ENCODE measurements at places on chromosomes 2 and 18.

DNA sequence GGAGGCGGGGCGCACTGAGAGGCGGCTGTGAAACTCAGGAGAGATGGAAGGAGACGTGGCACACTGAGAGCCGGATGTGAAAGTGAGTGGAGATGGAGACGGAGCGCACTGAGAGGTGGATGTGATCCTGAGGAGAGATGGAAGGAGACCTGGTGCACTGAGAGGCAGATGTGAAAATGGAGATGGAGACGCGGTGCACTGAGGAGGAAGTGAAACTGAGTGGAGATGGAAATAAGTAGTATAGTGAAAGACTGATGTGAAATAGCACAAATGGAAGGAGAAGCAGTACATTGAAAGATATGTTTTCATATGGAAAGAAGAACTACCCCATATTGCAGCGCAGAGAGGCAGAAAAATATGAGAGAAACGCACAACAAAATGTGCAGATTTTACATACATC, 281.6 kb upstream of the RGPD4 start:
- DNase-seq: no peak

DNA sequence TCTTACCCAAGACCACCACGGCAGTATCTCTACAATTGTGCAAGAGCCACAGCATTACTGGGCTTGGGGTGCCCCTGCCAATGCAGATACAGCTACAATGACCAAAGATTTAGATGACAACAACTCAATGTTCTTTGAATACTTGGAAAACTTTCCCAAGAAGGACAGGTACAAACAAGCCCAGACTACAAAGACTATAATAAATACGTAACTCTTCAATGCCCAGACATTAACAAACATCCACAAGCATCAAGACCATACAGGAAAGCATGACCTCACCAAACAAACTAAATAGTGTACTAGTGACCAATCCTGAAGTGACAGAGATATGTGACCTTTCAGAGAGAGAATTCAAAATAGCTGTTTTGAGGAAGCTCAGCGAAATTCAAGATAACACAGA, 62.8 kb downstream of the ICA1L start:
- DNase-seq: no peak

GRCh38 chr2:58638256-58638805, 397.2 kb upstream of the FANCL start:
- no peak for DNase-seq

DNA sequence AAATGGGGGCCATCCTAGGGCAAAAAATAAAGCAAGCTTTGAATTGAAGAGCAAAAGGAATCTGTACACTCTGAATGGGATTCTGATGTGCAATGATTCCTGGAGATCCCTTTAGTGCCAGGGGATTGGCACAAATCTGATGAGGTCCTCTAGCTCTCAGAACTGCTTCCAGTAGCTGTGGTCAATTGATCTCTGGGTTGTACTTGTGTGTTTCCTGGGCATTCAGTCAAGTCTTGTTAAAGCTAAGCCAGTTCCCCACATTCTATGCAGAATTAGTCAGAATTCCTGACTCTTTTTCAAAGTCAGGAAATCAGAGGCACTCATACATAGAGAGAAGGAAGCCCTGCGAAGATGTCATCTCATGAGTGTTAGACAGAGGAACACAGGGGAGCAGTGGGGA, 161.3 kb downstream of the DNER start:
- no peak for DNase-seq

- no peak for DNase-seq
Observed at GRCh38 chr2:161703863-161704262, 79.6 kb downstream of the SLC4A10 start.

GRCh38 chr2:189249171-189249570, 69.6 kb upstream of the COL5A2 start:
- DNase-seq: no peak

- no peak for DNase-seq
Observed at GRCh38 chr2:147173189-147173581, 671.6 kb upstream of the ACVR2A start.

DNA sequence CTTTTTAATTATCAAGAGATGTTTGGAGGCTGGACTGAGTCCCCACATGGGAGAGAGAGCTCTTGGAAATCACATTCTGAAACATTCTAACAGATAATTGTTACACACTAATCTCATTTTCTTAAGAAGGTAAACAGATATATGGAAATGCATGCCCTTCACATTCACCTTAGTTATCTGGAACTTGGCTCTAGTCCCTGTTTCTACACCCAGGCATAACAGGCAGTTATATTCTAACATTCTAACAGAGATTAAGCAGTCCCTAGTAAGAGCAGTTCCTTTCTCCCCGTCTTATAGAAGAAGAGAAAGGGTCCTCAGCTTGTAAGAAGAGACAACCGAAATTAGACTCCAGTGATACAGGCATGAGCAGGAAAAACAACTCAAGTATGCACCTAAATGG, 385.4 kb downstream of the SOX11 start:
- DNase-seq: no peak

DNA sequence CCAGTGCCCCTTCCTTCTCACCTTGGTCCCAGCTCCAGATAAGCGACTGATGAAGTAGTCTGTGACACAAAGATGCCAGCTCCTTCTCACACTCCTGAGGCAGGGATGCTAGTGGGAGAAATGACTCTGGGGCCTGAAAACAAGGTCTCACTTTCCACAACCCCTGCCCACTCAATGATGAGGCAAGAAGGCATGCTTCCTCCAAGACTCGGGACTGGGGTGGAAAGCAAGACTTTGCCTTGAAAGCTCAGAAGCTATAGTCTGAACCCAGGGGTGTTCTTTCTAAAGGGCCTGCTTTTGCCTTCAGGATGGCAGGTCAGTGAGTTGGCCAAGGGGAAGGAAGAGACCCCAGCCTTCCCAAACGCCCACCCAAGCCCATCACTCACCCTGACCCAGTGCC, 1.4 kb downstream of the CCDC142 start:
- no peak for DNase-seq

GRCh38 chr2:171158790-171159371, 1.8 kb downstream of the TLK1 start:
- DNase-seq: no peak

Measured in GM10248 (cell line).